Frontal cortex (tissue), 4 donors: ENCODE measurements at places on chromosomes 7 and 10.
A peak's percentile ranks its signal among the peaks of the same experiment; 100 is the strongest.

DNA sequence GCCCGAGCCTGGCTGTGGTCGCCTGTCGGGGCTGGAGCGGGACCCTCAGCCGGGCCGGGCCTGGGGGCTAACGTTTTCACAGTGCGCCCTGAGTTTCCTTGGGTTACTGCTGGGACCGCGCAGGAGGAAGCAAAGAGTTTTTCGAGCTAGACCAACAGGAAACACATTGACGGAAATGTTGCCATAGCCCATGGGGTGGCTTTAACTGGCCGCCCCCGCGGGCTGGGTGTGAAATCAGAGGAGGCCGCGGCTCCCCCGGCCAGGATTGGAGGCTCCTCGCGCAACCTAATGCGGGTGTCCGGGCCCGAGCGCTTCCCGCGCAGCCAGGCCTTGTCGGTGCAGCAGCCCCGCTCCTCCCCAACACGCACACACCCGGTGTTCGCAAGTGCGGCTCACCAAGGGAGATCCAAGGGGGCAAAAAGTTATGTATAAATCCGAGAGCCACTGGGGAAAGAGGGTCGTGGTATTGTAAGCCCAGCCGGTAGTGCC, 1.9 kb downstream of the HHEX start:
- DNase-seq: peak; percentile 44

DNA sequence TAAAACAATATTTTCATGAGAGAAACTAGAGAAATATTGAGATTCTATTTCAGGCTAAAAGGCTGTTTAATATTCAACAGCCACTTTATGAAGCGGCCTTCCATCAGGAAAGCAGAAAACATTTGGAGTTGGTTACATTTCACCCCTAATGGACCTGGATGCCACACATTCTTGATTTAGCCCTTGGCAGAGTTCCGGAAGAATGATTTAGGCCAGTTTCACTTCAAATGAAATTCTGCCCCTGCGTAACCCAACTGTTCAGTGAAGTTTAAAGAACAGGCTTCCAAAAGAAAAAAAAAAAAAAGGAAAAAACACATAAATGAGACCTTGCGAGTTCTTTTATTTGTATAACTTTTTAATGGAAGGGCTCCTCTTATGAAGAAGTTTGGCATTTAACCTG, 239.2 kb upstream of the AKR1E2 start:
- DNase-seq: no peak

GRCh38 chr7:117686311-117686935, 186.8 kb downstream of the CTTNBP2 start:
- no peak for DNase-seq

- DNase-seq: no peak
These were observed 72.6 kb downstream of the VWA2 start for GRCh38 chr10:114311496-114312209.

DNA sequence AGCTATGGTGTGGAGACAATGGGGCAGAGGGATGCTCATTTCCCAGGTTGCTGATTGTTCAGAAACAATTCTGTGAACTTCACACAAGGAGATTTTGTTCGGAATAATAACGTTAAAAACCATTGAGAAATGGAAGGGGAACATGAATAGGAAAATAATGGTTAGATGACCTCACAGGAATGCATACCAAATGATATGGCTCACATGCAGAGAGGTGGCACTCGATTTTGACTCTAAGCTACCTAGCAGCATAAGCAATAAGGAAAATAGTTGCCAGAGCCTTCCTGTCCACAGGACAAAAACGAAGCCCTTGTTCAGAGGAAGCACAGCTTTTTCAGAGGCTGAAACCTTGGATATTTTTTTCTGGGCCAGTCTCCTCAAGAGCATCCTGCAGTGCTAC, 293.1 kb downstream of the ZEB1 start:
- DNase-seq: no peak

- DNase-seq: peak; percentile 36
These were observed 309.7 kb downstream of the CSTF2T start for GRCh38 chr10:51389415-51390321.

GRCh38 chr7:81714306-81714705, 55.5 kb downstream of the HGF start:
- DNase-seq: no peak

GRCh38 chr7:139898483-139898882, 69.4 kb downstream of the TBXAS1 start:
- DNase-seq: no peak

- DNase-seq: no peak
These were observed 131.0 kb downstream of the CXCL12 start for GRCh38 chr10:44253769-44254462.

DNA sequence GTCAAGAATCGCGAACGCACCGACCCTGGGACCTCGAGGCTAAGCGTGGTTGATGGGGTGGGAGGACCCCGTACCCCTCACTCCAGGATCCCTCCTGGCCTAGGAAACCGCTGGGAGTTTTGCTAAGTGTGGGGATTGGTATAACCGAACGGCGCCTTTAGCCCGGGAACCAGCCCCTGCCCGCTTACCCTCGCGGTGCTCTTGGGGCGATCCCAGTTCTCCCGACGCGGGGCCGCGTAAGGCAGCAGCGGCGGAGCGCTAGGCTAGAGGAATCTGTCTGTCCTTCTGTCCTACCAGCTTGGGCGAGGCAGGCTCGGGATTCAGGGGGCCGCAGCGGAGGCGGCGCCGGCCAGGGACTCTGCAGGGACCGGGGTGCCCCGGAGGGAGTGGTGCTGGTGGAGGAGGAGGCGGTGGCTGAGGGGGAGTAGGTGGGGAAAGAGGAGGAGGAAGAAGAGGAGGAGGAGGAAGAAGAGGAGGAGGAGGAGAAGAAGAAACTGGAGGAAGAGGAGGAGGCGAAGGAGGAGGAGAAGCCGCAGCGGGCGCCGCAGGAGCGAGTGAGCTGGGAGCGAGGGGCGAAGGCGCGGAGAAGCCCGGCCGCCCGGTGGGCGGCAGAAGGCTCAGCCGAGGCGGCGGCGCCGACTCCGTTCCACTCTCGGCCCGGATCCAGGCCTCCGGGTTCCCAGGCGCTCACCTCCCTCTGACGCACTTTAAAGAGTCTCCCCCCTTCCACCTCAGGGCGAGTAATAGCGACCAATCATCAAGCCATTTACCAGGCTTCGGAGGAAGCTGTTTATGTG, 439 bp upstream of the EMX2 start:
- peak; percentile 80 for DNase-seq

DNA sequence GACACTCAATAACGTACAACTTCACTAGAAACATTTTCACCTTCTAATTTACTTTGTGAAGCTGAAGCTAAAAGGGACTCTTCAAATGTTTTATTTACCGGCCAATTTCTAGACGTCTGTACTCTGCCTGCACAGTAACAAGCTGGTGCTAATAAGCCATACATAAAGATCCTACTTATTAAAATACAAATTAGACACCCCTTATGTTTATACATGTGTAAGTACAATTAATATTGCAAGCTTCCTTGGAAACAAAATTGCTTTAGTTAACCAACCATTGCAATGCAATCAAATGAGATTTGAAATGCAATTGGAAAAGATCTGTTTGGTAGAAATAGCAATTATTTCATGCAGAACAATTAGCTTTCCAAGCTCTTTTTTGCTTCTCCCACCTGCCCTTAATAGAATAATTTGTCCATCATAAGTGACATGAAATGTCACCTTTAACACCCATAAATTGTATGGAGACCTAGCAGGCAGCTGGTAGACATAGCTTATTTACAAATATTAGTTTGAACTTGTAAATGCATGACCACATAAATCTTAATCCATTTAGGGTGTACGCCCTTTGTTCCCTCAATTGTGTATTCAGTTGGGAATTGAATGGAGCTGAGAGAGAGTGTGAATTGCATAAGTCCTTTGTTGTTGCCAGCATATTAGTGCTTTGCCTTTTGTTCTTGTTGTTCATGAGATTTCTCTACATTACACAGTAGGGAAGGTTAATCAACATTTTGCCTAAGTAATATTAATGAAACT, 277.1 kb downstream of the CACNA2D1 start:
- no peak for DNase-seq

- DNase-seq: no peak
These were observed 39.0 kb upstream of the SLIT1 start for GRCh38 chr10:97224483-97225435.

DNA sequence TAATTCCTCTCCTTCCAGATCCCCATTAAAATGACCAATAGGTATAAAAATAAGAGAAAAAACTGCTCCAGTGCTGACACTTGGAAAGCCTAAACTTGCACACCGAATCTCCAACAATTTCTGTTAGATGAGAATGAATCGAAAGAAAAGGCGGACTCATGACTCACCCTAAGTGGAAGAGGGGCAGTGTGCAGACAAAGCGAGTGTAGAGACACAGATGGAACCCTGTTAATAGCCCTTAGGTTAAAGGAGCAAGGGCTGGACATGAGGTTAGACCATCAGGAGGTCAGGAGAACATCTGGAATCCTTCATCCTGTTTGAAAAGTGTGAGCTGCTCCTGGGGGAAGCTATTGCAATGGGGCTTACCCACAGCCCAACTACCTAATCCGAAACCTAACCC, 103.4 kb upstream of the GLI3 start:
- DNase-seq: no peak

DNA sequence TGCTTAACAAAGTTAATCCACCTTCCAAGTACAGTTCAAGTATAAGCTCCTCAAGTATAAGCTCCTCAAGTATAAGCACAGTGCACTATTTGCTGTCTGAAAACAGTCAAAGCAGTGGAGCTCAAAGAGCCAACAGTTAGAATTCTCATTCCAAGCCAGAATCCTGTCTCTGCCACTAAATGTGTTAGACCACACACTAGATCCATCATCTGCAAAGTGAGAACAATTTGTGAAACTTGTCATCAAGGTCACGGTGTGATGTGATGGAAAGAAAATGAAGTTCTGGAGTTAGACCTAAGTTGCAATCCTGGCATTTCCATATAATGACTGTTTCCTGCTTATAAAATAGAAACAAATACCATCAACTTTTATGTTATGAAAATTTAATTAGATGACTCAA, 602.5 kb downstream of the TNS3 start:
- DNase-seq: no peak
